ENCODE measurements at places on chromosomes 2 and 18. TPM values are rescaled to one million over a fixed set of nuclear protein-coding genes. Genes with fewer than 3 reads are reported as not detected.

FBXO36 gene
- total RNA-seq = 0.69 TPM

MYCN gene
- total RNA-seq = not detected

ACSL3 gene
- total RNA-seq = 55.6 TPM

GRCh38 chr2:209499069-209499468 lies 75.2 kb downstream of the MAP2 start:
- DNase-seq = no peak
- no peak overlapping the region for H3K4me3 ChIP-seq
- no peaks in the 10 kb centered on the region for H3K36me3 ChIP-seq
- no peak overlapping the region for H3K27ac ChIP-seq

DNA sequence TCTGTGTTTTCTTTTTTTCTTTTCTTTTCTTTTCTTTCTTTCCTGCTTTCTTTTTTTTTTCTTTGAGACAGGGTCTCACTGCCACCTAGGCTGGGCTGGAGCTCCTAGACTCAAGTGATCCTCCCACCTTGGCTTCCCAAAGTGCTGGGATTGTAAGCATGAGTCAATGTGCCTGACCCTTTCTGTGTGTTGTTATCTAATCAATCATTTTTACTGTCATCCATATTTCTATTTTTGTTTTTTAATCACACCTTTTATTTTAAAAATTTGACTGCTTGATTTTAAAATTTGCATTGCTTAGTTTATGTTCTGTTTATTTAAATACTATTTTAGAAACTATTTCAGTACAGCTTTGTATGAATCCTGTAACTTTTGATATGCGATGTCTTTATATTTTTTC lies 19.2 kb downstream of the LCLAT1 start:
- no peak overlapping the region for H3K4me3 ChIP-seq
- DNase-seq = no peak
- no peaks in the 10 kb centered on the region for H3K36me3 ChIP-seq
- peaks cover 24% of the 10 kb centered on the region for H3K4me1 ChIP-seq
- H3K27ac ChIP-seq = no peak overlapping the region
- H3K27me3 ChIP-seq = no peaks in the 10 kb centered on the region

DNA sequence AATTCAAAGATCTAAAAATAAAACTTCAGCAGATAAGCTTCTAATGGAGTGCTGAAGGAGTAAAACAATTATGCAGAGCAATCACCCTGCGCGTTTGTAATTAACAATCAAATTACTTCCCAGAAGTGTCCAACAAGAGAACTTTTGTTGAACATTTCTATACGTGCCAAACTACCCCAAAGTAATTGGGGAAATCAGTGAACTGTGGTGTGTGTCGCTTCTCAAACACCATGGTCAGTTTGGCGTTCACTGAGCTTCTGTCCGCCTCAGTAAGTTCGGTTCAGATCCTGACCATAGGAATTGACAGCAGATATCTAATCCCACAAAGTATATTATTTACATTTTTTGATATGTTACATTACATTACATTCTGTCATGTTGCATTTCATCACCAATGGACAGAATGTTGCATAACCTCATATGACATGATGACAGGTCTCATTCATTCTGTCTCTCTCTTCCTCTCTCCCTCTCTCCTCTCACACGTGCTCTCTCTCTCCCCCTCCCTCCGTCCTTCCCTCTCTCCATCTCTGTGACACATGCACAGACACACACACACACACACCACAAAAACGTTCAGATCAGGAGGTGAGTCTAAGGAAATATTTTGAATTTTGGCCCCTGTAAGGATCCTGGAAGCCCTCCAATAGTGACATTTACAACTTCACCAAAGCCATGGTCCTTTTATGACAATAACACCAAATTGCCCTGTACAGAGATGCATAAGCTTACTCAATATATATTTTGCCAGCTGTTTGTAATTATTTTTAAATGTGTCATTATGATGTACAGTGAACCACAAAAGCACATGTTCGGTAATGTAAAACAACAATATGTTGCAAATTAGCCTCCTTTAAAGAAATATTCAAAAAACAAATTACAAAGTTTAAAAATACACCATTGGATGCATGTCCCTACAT lies 269.2 kb downstream of the FIGN start:
- H3K36me3 ChIP-seq = no peaks in the 10 kb centered on the region
- H3K4me1 ChIP-seq = no peaks in the 10 kb centered on the region
- no peak overlapping the region for H3K4me3 ChIP-seq
- DNase-seq = no peak

Measured in heart left ventricle (tissue), 16 donors.